ENCODE measurements at places on chromosomes 12 and 14.

- no peak for DNase-seq
Observed at GRCh38 chr12:43312991-43313505, 239.0 kb downstream of the ADAMTS20 start.

GRCh38 chr12:119266963-119267362, 67.6 kb upstream of the CCDC60 start:
- no peak for DNase-seq

GRCh38 chr12:122389677-122390076, 32.8 kb downstream of the CLIP1 start:
- DNase-seq, result no peak

DNA sequence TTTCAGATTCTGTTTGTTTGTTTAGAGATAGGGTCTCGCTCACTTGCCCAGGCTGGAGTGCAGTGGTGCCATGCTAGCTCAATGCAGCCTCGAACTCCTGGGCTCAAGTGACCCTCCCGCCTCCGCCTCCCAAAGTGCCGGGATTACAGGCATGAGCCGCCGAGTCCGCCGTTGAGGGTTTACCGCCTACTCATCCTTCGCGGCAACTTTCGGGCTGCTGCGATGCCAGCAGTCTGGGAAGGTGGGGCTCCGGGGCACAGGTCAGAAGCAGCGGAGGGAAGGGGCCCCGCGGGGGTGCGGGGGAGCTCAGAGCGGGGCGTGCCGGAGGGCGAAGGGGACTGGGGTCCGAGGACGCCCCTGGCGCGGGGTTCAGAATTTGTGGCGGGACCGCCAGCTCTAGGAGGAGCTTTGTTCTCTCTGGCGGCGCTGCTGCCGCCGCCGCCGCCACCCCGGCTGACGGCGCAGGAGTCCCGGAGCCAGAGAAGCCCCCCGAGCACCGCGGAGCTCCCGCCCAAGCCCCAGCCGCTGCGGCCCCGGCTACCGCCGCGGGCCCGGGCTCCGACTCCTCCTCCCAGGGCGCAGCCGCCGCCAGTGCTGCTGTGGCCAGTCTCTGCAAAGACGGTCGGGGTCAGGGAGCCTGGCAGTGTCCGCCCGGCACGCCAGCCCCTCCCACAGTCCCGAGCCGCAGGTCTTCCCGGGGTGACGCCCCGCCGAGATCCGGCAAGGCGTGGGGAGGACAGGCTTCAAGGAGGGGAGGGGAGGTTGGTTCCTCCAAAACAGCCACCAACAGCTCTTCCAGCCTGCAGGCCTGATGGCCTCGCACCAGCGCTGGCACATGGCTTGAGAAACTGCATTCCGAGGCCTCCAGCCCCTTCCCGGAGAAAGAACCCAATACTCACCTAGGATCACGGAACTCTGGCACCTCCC, 10.9 kb upstream of the KRT77 start:
- no peak for DNase-seq

- DNase-seq, result no peak
Observed at GRCh38 chr12:95216711-95217376, 423 bp downstream of the FGD6 start.

DNA sequence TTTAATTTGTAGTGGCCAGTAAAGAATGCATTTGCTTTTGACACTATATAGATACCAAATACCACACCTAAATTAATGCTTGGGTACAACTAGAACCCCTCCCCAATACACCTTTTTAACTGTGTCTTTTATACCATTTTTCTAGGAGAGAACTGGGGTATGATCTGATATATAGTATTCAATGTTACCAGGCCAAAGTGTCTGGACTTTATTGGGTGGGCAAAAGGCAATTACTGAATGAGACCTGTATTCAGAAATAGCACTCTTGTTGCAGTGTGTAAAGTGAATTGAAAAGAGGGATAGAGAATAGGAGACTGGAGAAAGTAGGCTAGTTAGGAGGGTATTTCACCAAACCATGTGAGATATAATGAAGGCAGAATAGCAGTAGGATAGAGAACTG, 74.4 kb downstream of the SEC23A start:
- DNase-seq, result no peak

- DNase-seq, result no peak
Observed at GRCh38 chr14:94161058-94161457, 13.1 kb upstream of the PPP4R4 start.

DNA sequence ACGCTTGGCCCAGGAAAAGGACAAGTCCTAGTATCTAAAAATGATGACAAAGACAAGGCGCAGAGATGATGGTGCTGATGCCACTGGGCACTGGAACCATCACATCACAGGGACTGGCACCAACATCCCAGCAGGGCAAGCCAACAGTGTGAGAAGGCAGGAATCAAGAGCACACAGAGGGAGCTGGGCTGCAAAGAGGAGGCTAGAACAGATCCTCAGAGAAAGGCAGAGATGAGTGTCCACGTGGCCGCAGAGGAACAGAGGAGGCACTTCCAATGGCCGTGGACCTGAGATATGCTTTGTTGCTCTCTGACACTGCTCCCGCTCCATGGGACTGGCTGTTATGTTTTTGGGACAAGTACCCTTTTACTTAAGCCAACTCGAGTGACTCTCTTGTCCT, 17.9 kb downstream of the FOXN3 start:
- DNase-seq, result no peak

DNA sequence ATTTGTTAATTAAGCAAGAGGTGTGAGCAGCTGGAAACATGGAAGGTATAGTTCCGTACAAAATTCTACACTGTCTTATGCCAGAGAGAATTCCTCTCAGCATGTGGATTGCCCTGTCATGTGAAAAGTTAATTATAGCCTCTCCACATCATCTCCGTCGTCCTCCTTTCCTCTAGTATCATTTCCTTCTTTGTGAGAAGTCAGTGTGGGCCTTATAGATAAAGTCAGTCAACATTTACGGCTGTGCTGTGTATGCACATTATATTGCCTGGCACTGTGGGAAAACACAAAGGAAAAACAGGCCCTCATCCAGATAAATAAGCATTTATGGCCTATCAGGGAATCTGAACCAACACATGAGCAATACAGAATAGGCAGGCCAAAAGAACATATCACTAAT, 236.6 kb downstream of the SEC23A start:
- no peak for DNase-seq

DNA sequence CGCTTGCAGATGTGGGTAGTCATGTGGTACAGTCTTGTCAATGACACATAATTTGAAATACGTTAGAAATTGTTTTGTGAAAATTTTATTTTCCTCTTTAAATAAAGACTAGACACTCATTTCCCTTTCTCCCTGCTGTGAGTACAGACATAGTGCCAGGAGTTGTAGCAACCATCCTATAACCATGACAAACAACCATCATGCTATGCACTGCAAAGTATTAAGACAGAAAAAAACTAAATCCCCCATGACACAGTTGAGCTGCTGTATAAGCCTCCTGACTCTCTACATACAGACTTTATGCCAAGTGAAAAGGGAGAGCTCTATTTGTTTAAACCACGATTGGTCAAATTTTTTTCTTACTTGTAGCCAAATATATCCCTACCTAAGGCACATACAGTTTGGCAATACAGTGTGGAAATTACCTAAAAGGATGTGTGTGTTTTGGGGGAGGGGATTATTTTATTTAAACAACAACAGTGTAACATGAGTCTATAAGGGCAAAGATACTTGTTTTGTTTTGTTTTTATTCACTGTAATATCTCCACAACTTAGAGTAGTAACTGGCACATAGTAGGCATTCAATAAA, 45.0 kb upstream of the KRR1 start:
- no peak for DNase-seq

DNA sequence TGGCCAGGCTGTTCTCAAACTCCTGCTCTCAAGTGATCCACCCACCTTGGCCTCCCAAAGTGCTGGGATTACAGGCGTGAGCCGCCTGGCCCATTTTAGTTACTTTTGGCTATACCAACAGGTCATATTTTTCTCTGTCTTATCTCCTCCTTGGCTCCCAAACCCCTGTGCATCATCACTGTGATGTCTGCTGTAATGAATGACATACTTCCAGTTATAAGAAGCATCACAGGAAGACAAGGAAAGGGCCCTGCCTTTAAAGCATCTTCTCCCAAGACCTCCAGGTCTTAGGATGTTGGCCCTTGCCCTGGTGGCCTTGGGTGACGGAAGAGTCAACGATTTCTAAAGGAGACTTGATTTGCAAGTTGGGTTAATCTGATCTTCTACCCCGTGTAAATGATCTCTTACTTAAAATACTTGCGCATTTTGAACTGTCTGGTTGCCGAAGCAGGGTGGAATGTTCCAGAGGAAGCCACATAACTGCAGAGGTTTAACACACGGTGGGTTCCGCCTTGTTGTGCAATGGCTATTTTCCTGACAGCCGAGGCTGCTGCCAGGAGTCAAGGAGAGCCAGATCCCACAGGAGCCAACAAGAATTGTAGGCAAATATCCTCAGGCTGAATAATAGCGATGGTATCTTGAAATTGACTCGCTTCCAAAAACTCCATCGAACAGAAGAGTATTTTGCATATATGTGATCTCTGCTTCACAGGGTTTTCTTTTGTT, 55.7 kb upstream of the PLXNC1 start:
- DNase-seq, result no peak

GRCh38 chr12:113933201-113933786, 32.8 kb downstream of the RBM19 start:
- peak; percentile 72 for DNase-seq

DNA sequence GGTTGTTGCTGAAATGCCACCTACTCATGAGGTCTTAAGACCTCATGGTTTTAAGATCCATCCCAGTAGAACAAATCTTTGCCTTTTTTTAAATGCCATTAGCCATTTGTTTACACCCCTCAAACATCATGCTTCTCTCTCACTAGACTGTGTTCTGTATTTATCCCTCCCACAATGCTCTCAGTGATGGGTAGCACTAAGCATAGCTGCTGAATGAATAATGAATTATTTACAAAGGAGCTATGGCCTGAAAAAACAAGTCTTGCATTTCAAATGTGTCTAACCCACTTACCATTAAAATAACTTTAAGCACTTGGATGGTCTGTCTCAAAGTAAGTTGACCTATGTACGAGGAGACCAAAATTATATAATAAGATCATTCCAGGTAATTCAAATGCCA, 334.5 kb downstream of the PAWR start:
- no peak for DNase-seq

GRCh38 chr14:22482085-22482694, 106.8 kb downstream of the DAD1 start:
- no peak for DNase-seq
